ENCODE measurements at places on chromosomes 6 and 20. TPM values are rescaled to one million over a fixed set of nuclear protein-coding genes. Genes with fewer than 3 reads are reported as not detected.

DNA sequence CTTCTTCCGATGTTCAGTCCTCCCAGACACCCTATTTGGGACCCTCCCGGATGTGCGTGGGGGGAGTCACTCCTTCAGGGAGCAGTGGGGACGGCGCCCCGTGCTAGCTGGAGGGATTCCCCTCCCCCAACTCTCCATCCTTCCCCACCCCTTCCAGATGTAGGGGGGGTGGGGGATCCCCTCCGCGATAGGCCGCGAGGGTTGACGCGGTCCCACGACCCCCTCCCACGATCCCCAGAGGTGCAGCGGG lies 548 bp downstream of the GNL1 start:
- no peak for DNase-seq

The ADAM33 gene
- total RNA-seq = 2.4 TPM

GRCh38 chr20:14828459-14828858 lies 491.0 kb upstream of the FLRT3 start:
- no peak for DNase-seq

The FAM217A gene
- not detected for total RNA-seq

GRCh38 chr6:94636780-94637385 lies 940.5 kb upstream of the MANEA start:
- DNase-seq = no peak

The PSORS1C1 gene
- total RNA-seq = 2.7 TPM

The SMOC2 gene
- total RNA-seq = 8.5 TPM

The TBXT gene
- not detected for total RNA-seq

DNA sequence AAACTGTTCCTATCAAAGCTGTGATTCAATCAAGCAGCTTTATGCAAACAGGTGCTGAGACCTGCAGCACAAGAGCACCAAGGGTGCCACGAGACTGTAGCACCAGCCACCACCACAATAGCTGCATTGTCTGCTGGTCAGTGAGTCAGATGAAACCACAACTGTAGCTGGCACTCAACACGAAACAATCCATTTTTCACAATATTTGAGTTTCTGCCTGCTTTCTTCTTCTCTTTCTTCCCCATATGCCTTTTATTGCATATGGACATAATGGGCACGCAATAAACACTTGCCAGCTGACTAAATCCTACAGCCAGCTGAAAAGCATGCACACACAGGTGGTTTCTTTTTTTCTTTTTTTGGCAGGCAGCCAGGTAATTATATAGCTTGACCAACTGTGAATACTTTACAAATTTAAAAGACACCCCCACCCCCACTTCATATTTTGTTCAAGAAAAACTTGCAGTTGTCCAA lies 16.6 kb downstream of the SLC2A12 start:
- DNase-seq = no peak

GRCh38 chr6:23566418-23566817 lies 559.6 kb upstream of the NRSN1 start:
- DNase-seq = no peak

Data from esophagus squamous epithelium (tissue), 5 donors.